ENCODE measurements at places on chromosomes 5 and 9. TPM values are rescaled to one million over a fixed set of nuclear protein-coding genes. Genes with fewer than 3 reads are reported as not detected.
A peak's percentile ranks its signal among the peaks of the same experiment; 100 is the strongest.

- H3K27ac ChIP-seq = no peak overlapping the region
- DNase-seq = no peak
- H3K27me3 ChIP-seq = no peaks in the 10 kb centered on the region
- peaks cover 5% of the 10 kb centered on the region for H3K4me1 ChIP-seq
These were observed 12.1 kb upstream of the WDR5 start for GRCh38 chr9:134123764-134124128.

DNA sequence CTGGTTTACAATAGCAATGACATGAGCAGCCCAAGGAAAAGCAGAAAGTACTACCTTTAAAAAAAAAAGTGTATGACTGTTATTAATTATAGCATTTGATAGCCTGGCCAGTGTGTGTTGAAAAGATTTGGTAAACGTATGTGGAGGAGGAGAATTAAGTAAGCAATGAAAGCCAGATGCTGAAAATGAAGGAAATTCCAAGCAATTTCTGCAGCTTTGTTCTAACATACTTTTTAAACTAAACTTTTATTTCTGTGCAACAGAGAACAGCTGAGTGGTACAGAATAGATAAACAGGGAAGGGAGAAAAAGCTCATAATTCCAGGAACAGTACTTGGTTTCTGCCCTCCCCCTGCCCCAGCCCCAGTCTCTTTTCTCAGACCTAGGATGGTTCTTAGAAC lies 252.6 kb downstream of the ADAMTSL1 start:
- no peaks in the 10 kb centered on the region for H3K27me3 ChIP-seq
- no peaks in the 10 kb centered on the region for H3K36me3 ChIP-seq
- DNase-seq = no peak
- H3K4me1 ChIP-seq = no peaks in the 10 kb centered on the region
- H3K4me3 ChIP-seq = no peak overlapping the region

GRCh38 chr5:5179597-5179996 lies 39.5 kb downstream of the ADAMTS16 start:
- H3K36me3 ChIP-seq = no peaks in the 10 kb centered on the region
- no peaks in the 10 kb centered on the region for H3K27me3 ChIP-seq
- no peak overlapping the region for H3K27ac ChIP-seq
- no peaks in the 10 kb centered on the region for H3K4me1 ChIP-seq
- DNase-seq = no peak

GRCh38 chr9:117458066-117458465 lies 43.2 kb upstream of the ASTN2 start:
- H3K36me3 ChIP-seq = no peaks in the 10 kb centered on the region
- no peak for DNase-seq
- H3K4me1 ChIP-seq = no peaks in the 10 kb centered on the region
- peaks cover 2% of the 10 kb centered on the region for H3K27me3 ChIP-seq
- H3K4me3 ChIP-seq = no peak overlapping the region

DNA sequence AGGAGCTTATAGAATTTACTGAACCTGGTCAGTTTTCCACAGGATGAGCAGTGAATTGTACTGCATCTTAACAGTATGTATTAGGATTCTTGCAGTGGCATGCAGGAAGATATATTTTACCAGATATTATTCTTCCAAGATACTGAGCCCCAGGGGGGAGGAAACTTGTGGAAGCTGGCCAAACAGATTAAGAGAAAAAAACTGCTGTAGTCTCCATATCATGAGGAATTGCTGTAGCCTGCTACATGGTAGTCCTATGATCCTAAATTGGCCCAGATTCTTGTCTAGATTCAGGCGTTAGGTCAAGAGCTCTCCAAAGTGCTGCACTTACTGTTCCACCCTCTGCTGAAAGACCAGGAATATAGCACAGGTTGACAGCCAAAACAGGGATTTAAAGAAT lies 275.5 kb upstream of the TAS2R1 start:
- DNase-seq = no peak
- no peaks in the 10 kb centered on the region for H3K4me1 ChIP-seq
- no peaks in the 10 kb centered on the region for H3K27me3 ChIP-seq
- H3K36me3 ChIP-seq = no peaks in the 10 kb centered on the region

GRCh38 chr9:101226803-101227202 lies 158.0 kb downstream of the BAAT start:
- H3K4me3 ChIP-seq = no peak overlapping the region
- H3K27ac ChIP-seq = no peak overlapping the region
- H3K4me1 ChIP-seq = no peaks in the 10 kb centered on the region
- no peaks in the 10 kb centered on the region for H3K36me3 ChIP-seq
- no peak for DNase-seq
- no peaks in the 10 kb centered on the region for H3K27me3 ChIP-seq

DNA sequence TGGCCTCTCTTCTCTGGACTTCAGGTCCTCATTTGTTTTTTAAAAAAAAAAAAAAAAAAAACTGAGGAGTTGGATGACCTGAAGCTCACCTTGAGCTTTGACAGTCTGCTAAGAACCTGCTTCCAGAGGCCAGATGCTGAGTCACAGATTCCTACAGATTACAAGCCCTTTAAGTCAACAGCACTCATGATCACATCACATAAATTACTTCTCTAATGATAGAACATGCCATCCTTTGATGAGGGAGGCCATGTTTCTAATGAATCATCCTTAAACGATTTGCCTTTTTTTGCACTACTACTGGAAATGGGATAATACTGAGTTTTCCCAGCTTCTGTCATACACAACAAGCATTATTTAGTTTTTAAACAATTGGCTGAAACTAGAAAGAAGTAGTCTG lies 34.2 kb upstream of the MYOT start:
- DNase-seq = no peak
- no peak overlapping the region for H3K27ac ChIP-seq
- H3K4me3 ChIP-seq = no peak overlapping the region
- H3K36me3 ChIP-seq = no peaks in the 10 kb centered on the region
- no peaks in the 10 kb centered on the region for H3K4me1 ChIP-seq

PTPN3 gene
- 6.6 TPM for total RNA-seq

GRCh38 chr5:86337667-86338460 lies 279.9 kb upstream of the COX7C start:
- no peak overlapping the region for H3K4me3 ChIP-seq
- H3K36me3 ChIP-seq = no peaks in the 10 kb centered on the region
- no peak overlapping the region for H3K27ac ChIP-seq

DNA sequence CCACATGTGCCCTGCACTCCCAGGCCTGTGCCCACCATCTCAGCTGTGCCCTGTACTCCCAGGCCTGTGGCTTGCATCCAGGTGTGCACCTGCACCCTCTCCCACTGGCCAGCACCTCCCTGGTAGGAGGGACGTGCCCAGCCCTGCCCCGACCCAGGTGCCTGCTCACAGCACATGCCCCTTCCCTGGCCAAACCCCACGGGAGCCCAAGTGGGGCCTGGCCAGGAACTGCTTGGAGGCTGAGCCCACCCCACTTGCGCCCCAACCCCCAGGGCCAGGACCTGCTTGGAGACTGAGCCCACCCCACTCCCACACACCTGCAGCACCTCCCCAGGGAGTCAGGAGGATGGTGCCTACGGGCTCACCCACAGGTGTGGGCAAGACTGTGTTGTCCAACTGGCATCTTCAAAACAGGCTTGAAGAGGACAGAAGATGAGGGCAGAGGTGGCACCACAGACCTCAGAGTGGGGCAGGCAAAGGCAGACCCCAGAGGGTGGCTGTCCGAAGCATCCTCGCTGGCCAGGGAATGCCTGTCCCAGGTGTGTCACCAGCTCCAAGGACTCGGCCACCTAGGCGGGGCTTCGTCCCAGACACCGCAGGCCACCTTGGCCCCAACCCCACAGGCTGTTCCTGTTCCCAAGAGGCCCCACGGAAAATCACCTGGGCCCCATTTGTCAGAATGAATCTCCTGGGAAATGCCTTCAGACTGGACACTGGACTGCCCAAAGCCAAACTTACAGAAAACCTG lies 10.8 kb downstream of the ZDHHC11B start:
- peaks cover 2% of the 10 kb centered on the region for H3K27me3 ChIP-seq
- H3K36me3 ChIP-seq = no peaks in the 10 kb centered on the region
- no peaks in the 10 kb centered on the region for H3K4me1 ChIP-seq
- H3K4me3 ChIP-seq = no peak overlapping the region
- no peak for DNase-seq

INIP gene
- total RNA-seq = 46.4 TPM

DNA sequence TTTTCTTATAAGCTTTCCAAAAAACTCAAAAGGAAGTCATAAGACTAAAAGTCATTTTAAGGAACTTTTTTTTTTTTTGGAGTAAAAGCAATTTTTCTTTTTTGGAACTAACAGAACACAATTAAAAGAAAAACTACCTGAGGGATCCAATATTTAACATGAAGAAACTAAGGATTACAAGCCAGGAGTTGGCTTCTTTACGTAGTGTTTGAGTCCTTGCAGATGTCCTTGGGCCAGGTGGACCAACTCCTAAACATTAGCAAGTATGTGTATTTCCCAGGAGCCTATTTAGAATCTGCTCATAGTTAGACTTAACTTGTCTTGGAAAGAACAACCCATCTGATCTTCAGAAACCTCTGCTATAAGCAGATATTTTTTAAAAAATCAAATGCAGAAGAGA lies 154.1 kb upstream of the EFNA5 start:
- H3K4me1 ChIP-seq = no peaks in the 10 kb centered on the region
- H3K4me3 ChIP-seq = no peak overlapping the region
- no peak overlapping the region for H3K27ac ChIP-seq
- H3K27me3 ChIP-seq = peaks cover 10% of the 10 kb centered on the region
- H3K36me3 ChIP-seq = no peaks in the 10 kb centered on the region
- no peak for DNase-seq

MYMK gene
- not detected for total RNA-seq

- no peak for DNase-seq
- H3K27ac ChIP-seq = no peak overlapping the region
- no peaks in the 10 kb centered on the region for H3K27me3 ChIP-seq
- peaks cover 69% of the 10 kb centered on the region for H3K4me1 ChIP-seq
These were observed 143.2 kb downstream of the C9orf152 start for GRCh38 chr9:110064803-110065202.

- no peaks in the 10 kb centered on the region for H3K36me3 ChIP-seq
- H3K4me1 ChIP-seq = peaks cover 11% of the 10 kb centered on the region
- no peak for DNase-seq
- no peak overlapping the region for H3K27ac ChIP-seq
- H3K4me3 ChIP-seq = no peak overlapping the region
These were observed 44.5 kb upstream of the TMEM252 start for GRCh38 chr9:68585034-68585761.

- H3K27ac ChIP-seq = no peak overlapping the region
- no peak for DNase-seq
These were observed 2.6 kb downstream of the RBM18 start for GRCh38 chr9:122262073-122262472.

DNA sequence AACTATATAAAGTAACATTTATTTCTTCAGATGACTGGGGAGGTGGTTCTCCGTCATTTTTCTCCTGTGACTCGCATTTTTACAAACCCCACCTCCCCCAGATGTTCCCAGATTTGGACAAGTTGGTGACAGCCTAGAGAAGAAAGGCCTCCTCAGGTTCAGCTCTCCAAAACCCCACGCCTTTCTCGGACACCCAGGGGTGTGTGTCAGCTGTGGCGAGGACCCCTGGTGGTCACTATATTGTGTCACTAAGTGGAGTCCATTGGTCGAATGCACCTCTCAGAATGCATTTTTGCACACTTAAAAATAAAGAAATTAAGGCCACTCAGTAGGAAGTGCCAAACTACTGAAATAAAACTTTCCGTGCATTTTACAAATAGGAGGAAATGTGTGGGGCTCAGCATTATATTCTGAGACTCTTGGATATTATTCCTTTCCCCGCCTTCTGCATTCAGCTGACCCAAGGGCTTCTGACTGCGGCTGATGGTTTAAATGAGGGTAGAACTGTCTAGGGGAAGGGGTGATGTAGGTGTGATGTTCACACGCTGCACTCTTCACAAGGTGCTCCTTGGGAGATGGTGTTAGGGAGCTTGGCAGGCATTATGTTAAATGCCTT lies 47.6 kb downstream of the ACO1 start:
- peaks cover 6% of the 10 kb centered on the region for H3K4me1 ChIP-seq
- no peaks in the 10 kb centered on the region for H3K27me3 ChIP-seq
- no peak overlapping the region for H3K27ac ChIP-seq
- H3K36me3 ChIP-seq = peaks cover 22% of the 10 kb centered on the region

GRCh38 chr5:143554187-143554717 lies 150.8 kb upstream of the NR3C1 start:
- H3K4me1 ChIP-seq = peaks cover 19% of the 10 kb centered on the region
- H3K4me3 ChIP-seq = no peak overlapping the region
- peaks cover 5% of the 10 kb centered on the region for H3K27me3 ChIP-seq
- peaks cover 2% of the 10 kb centered on the region for H3K36me3 ChIP-seq
- H3K27ac ChIP-seq = no peak overlapping the region

PCDHGB3 gene
- total RNA-seq = 0.66 TPM

- H3K27ac ChIP-seq = no peak overlapping the region
- peaks cover 12% of the 10 kb centered on the region for H3K4me1 ChIP-seq
- no peaks in the 10 kb centered on the region for H3K36me3 ChIP-seq
These were observed 112.2 kb downstream of the MAST4 start for GRCh38 chr5:66708368-66708767.

DNA sequence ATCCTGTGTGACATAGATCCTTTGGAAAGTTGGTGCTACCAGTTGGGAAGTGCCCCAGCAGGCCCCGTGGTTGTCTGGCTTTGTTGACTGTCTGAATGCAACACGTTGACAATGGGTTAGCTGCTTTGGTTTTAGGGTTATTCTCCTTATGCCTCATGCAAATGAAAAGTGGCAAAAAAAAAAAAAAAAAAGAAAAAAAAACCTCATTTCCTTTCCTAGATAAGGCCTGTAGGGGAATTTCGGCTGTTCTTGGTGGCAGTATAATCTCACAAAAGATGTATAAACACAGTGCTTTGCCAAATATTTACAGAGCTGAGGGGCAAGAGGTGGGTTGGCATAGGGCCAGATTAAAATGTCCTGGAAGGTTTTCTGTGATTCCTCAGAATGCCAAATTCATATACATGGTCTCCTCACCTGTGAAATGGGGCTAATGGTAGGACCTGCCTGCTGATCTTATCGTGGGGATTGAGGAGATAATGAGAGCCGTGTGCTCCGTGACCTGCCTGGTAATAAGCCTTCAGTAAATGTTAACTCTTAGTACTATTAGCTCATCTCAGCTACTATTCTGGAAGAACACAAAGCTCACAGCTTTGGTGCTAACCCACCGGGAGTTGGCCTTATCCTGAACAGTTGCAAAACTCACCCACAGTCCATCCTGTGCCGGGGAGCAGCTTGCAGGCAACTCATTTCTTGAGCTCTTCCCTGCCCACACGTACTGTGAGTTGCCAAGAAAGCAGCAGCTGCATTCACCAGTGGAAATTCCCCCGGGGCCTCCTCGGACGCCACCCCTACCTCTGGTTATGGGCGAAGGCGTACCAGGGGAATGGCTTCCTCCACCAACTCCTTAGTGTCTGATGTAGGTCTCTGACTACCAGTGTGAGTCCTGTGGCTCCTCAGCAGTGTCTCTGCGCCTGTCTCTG lies 220.3 kb downstream of the NR3C1 start:
- DNase-seq = peak; percentile 68
- H3K36me3 ChIP-seq = peaks cover 24% of the 10 kb centered on the region
- peaks cover 77% of the 10 kb centered on the region for H3K4me1 ChIP-seq
- H3K27me3 ChIP-seq = no peaks in the 10 kb centered on the region

RLN2 gene
- total RNA-seq = 1.1 TPM

CDKN2A gene
- total RNA-seq = 5.4 TPM

PLPP7 gene
- 0.10 TPM for total RNA-seq

AP3S1 gene
- 49.7 TPM for total RNA-seq

SCGB3A1 gene
- total RNA-seq = not detected

- no peak overlapping the region for H3K27ac ChIP-seq
- peaks cover 18% of the 10 kb centered on the region for H3K27me3 ChIP-seq
- peaks cover 27% of the 10 kb centered on the region for H3K4me1 ChIP-seq
- H3K4me3 ChIP-seq = peak overlapping the region; percentile 86
- H3K36me3 ChIP-seq = peaks cover 19% of the 10 kb centered on the region
These were observed 1.5 kb downstream of the CTNNA1 start for GRCh38 chr5:138754699-138755057.

GRCh38 chr9:89564346-89564878 lies 40.4 kb upstream of the GADD45G start:
- H3K4me3 ChIP-seq = no peak overlapping the region
- no peak for DNase-seq
- H3K4me1 ChIP-seq = peaks cover 4% of the 10 kb centered on the region
- peaks cover 2% of the 10 kb centered on the region for H3K36me3 ChIP-seq
- no peak overlapping the region for H3K27ac ChIP-seq

Measured in activated T-helper 1 cell treated with anti-CD3 and anti-CD28 coated beads, Interleukin-12 subunit alpha, Interleukin-12 subunit beta, Interleukin-2, Interleukin-4 antibody, amounts not matched to agents 30 ng/mL and 10 ng/mL and 1 ng/mL, durations not matched to agents 14 hours and 24 hours and 36 hours (primary cell).